ENCODE measurements at places on chromosomes 11 and 22. TPM values are rescaled to one million over a fixed set of nuclear protein-coding genes. Genes with fewer than 3 reads are reported as not detected.

DNA sequence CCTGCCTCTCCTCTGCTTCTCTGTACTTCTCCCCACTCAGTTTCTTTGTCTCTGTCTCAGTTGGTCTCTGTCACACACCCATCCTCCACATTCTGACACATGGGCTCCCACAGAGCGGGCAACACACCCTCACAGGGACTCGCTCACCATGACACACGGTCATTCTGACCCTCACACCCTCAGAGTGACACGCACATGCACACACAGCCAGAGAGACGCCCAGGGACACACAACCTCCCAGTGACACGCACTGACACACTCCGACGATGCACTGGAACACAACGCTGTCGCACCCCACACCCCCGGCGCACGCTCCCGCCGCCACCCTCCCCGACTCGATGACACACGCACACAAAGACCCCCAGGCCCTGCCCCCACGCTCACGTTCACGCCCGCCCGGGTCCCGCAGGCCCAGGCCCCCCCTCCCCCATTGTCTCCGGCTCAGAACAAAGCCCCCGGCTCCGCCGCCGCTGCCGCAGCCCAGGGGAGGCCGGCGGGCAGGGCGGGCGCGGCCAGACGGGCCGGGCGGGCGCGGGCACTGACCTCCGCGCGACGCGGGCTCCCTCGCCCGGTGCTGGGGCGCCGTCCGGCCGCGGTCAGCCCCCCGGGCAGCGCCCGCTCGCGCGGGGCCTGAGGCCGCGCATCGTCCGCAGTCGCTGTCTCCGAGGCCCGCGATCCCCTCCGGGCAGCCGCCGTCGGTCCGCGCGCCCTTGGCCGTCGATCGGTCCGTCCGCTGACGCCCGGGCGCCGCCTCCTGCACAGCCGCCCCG, 404 bp downstream of the DCHS1 start:
- no peak overlapping the region for H3K4me3 ChIP-seq
- peak overlapping the region; percentile 30 for H3K27ac ChIP-seq
- no peaks in the 10 kb centered on the region for H3K4me1 ChIP-seq

DNA sequence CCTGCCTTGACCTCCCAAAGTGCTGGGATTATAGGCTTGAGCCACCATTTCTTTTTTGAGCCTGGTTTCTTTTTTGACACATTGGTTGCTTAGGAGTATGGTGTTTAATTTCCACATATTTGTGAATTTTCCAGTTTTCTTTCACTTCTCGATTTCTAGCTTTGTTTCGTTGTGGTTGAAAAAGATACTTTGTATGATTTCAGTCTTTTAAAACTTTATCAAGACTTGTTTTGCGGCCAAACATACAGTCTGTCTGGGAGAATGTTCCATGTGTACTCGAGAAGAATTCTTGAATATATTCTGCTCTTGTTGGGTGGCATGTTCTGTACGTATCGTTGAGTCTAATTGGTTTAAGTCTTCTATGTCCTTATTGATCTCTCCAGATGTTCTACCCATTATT, 20.8 kb downstream of the SHANK3 start:
- peaks cover 15% of the 10 kb centered on the region for H3K4me1 ChIP-seq
- DNase-seq, result no peak
- H3K36me3 ChIP-seq, result no peaks in the 10 kb centered on the region
- no peaks in the 10 kb centered on the region for H3K27me3 ChIP-seq

DNA sequence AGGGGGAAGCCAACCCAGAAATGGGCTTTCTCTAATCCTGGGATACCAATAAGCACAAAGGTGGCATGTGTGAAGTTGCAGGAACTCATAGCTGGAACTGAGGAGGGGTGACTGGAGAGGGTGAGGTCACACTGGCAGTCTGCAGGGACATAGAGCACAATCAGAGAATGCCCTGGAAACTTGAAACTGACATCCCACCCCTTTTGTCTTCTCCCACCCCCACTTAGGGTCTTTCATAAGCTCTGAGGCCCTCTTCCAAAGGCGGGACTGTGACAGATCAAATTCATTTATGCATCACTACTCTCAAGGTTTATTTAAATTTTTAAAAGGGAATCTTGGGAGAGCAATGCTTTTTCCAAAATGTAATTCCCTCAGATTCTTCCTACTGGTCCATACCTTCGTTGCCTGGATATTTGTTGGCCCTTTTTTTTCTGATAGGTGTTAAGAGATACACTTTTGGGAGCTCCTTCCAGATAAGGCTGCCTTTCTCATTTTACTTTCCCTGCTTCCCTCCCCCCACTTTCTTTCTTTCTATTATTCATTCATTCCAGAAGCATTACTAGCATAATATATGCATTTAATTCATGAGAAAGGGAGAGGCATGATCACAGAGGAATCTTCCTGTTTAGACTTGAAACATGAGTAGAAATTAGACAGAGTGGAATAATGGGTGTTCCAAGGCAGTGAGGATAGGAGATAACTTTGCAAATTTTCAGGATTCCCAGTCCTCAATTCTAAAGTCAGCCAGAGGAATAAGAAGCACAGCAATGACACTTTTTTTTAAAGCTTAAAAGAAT, 14.8 kb downstream of the OR51E2 start:
- no peak overlapping the region for H3K4me3 ChIP-seq
- no peaks in the 10 kb centered on the region for H3K36me3 ChIP-seq
- no peak for DNase-seq
- H3K4me1 ChIP-seq, result no peaks in the 10 kb centered on the region
- H3K27me3 ChIP-seq, result no peaks in the 10 kb centered on the region

DNA sequence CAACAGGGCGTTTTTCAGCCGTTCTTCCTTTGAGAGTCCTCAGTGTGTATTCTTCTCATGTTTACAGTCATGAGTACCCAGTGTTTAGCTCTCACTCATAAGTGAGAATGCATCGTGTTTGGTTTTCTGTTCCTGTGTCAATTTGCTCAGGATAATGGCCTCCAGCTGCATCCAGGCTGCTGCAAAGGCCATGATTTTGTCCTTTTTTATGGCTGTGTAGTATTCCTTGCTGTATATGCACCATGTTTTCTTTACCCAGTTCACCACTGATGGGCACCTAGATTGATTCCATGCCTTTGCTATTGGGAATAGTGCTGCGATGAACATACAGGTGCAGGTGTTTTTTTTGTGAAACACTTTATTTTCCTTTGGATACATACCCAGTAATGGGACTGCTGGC, 23.5 kb downstream of the B3GAT1 start:
- H3K4me1 ChIP-seq, result no peaks in the 10 kb centered on the region
- no peak for DNase-seq
- no peak overlapping the region for H3K4me3 ChIP-seq
- no peaks in the 10 kb centered on the region for H3K36me3 ChIP-seq

GRCh38 chr11:12692229-12693075, 18.2 kb downstream of the TEAD1 start:
- peak; percentile 96 for DNase-seq
- H3K4me3 ChIP-seq, result no peak overlapping the region
- H3K4me1 ChIP-seq, result peaks cover 90% of the 10 kb centered on the region

GRCh38 chr11:132942611-132943356, 589.5 kb downstream of the OPCML start:
- H3K27me3 ChIP-seq, result no peaks in the 10 kb centered on the region
- H3K36me3 ChIP-seq, result no peaks in the 10 kb centered on the region
- H3K4me3 ChIP-seq, result no peak overlapping the region
- no peak overlapping the region for H3K27ac ChIP-seq

DNA sequence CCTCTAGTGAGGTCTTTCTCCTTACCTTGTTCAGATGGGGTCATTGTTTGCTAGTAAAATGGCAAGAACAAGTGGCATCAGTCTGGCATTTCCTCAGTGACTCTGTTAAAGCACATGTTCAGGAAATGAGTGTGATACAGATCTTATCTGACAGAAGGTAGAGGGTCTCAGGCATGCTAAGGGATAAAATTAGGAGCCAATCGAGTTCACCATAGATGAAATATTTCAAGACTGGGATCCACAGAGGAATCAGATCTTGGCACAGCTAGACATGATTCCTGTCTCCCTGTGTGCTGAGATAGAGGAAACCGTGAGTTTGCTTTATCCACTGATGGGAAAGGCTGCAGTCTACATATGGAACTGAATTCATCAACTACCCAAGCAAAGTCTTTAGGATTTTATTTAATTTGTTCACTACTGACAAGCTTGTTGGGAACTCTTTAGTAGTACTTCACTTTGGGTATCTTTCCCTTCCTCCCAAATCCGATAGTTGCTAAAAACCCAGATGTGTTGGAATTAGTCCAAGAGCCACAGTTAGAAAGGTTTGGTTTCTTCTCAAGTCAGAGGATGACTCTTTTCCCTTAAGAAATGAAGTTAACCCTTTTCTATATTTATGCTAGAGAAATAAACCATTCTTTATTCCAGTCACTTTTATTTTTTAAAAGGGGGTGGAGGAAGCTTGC, 18.4 kb downstream of the FAM118B start:
- no peaks in the 10 kb centered on the region for H3K27me3 ChIP-seq
- peaks cover 10% of the 10 kb centered on the region for H3K4me1 ChIP-seq
- DNase-seq, result no peak
- no peaks in the 10 kb centered on the region for H3K36me3 ChIP-seq

DNA sequence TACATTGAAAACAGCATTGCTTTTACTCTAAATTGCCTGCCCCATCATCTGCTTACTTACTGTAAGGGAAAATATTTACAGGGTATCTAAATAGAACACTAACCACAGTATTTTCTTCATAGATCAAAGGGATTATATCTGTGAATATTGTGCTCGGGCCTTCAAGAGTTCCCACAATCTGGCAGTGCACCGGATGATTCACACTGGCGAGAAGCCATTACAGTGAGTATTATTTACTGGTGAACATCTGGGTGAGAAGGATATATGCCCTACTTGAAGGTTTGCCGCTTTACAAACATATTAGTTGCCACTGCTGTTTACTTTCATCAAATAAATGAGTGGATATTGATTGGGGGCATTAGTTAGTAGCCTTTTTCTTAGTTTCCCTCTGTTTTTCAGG, 5.9 kb upstream of the CNTF start:
- H3K27ac ChIP-seq, result no peak overlapping the region
- H3K4me3 ChIP-seq, result no peak overlapping the region
- no peaks in the 10 kb centered on the region for H3K27me3 ChIP-seq
- H3K4me1 ChIP-seq, result peaks cover 7% of the 10 kb centered on the region

DNA sequence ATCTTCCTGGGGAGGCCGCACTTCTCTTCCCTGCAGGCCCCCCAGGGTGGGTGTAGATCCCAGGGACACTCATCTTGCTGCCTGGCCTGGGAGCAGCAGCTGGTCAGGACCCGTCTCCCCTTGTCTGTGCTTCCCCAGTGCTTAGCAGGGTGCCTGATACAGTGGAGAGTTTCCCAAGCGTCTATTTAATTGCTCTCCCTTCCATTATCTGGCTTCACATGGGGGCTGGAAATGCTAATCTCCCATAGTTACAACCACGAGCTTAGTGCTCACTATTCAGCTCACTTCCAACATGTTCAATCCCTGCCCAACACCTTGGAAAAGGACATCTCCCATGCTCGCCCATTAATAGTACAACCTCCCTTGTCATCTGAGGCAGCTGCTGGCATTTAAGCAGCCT, 100.5 kb downstream of the DSCAML1 start:
- no peaks in the 10 kb centered on the region for H3K27me3 ChIP-seq
- no peaks in the 10 kb centered on the region for H3K36me3 ChIP-seq
- no peak for DNase-seq
- H3K4me1 ChIP-seq, result no peaks in the 10 kb centered on the region

- no peak for DNase-seq
- no peaks in the 10 kb centered on the region for H3K36me3 ChIP-seq
- H3K27me3 ChIP-seq, result no peaks in the 10 kb centered on the region
- no peaks in the 10 kb centered on the region for H3K4me1 ChIP-seq
- H3K4me3 ChIP-seq, result no peak overlapping the region
Observed at GRCh38 chr11:93123351-93123898, 74.4 kb downstream of the SLC36A4 start.

GRCh38 chr22:35148381-35148780, 82.4 kb downstream of the ISX start:
- no peaks in the 10 kb centered on the region for H3K4me1 ChIP-seq
- no peak for DNase-seq
- H3K4me3 ChIP-seq, result no peak overlapping the region
- no peaks in the 10 kb centered on the region for H3K36me3 ChIP-seq

GRCh38 chr11:126076641-126077040, 14.0 kb upstream of the CDON start:
- H3K36me3 ChIP-seq, result no peaks in the 10 kb centered on the region
- no peak overlapping the region for H3K4me3 ChIP-seq
- no peak overlapping the region for H3K27ac ChIP-seq
- peaks cover 21% of the 10 kb centered on the region for H3K4me1 ChIP-seq

DNA sequence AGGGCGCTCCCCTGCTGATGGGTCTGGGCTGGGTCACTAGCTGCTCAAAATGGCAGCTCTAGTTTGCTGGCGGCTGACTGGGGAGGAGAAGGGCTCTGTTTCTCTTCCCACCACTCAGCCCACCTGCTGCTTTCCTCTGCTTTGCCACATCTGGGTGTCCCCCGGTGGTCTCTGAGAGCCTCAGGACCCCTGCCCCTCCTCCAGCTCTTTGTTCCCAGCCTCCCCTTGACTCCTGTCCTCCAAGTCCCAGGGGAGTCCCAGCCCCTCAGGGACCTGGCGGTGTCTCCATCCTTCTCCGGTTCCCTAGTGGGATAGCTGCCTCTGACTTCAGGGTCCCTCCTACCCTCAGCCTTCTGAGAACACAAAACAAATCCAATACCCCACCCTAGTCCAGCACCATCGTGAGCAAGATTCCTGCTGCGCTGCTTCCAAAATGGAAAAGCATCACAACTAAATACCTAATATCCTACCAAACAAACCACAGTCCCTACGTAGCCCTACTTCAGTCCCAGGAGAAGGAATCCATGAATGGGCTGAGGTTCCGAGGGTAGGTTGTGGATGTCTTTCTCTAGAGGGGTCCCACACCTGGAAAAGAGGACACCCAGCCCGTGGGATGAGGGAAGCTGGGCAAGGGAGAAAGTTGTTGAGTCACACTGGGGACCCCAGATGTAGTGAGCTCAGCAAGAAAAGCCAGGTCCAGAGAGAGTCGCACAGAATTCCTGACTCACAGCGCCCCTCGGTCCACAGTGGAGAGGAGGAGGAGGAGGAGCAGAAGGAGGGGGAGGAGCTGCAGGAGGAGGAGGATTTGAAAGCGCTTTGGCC, 45.0 kb upstream of the NNMT start:
- no peaks in the 10 kb centered on the region for H3K27me3 ChIP-seq
- H3K36me3 ChIP-seq, result peaks cover 68% of the 10 kb centered on the region
- no peak overlapping the region for H3K4me3 ChIP-seq
- H3K4me1 ChIP-seq, result peaks cover 19% of the 10 kb centered on the region
- H3K27ac ChIP-seq, result peak overlapping the region; percentile 42

- H3K27ac ChIP-seq, result peak overlapping the region; percentile 66
- H3K36me3 ChIP-seq, result no peaks in the 10 kb centered on the region
- no peak overlapping the region for H3K4me3 ChIP-seq
- peaks cover 24% of the 10 kb centered on the region for H3K4me1 ChIP-seq
- DNase-seq, result peak; percentile 80
Observed at GRCh38 chr11:70067591-70068341, 10.4 kb upstream of the ANO1 start.

Gene CD3E
- 4.3 TPM for total RNA-seq

Gene LMF2
- 117 TPM for total RNA-seq

Gene OR5B3
- not detected for total RNA-seq

Gene GRM5
- total RNA-seq, result 0.81 TPM

Gene PLAAT3
- 42.8 TPM for total RNA-seq

Gene C1QTNF5
- total RNA-seq, result 22.9 TPM

Gene SCN4B
- 13.4 TPM for total RNA-seq

Gene EML3
- 36.3 TPM for total RNA-seq

Measured in thyroid gland (tissue), 4 donors.